Fibroblast of skin of scalp (primary cell): ENCODE measurements at places on chromosomes 12 and 14.

GRCh38 chr14:73953731-73954130, 3.6 kb downstream of the COQ6 start:
- peak; percentile 13 for DNase-seq

DNA sequence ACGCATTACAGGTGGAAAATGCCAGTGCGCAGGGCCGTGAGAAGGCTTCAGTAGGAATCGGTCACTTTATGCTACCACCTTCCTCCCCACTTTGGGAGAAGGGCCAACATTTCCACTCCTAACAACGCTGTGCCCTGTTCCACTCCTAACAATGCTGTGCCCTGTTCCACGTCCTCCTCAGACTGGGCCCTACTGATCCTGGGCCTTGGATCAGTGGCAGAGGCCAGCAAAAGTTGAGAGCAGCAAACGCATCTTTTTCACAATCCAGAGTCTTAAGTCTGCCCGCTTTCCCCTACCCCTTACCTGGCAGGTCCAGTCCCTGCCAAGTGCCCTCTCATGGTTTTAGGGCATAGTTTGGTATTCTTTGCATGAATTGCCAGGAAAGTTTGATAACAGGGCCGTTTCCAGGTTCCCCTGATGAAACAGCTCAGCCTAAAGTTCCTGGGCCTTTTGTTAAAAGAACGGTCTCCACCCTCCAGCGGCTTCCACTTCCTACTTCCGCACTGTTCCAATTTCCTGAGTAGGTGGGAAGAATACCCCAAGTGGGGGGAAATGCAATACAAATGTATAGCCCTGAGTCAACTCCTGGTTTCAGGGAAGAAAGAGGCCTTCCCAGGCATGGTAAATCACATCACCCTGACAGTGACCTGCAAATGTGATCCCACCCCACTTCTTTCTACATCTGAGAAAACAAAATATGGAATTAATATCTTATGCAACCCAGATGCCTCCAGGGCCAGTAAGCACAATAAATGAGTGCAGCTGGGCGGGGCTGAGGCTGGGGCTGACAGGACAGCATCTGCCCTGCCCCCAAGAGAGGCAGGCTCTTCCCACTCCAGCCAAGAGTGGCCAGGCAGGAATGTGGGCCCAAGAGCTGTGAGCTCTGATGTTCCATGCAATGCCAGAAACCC, 15.0 kb downstream of the KCTD10 start:
- DNase-seq, result peak; percentile 99

DNA sequence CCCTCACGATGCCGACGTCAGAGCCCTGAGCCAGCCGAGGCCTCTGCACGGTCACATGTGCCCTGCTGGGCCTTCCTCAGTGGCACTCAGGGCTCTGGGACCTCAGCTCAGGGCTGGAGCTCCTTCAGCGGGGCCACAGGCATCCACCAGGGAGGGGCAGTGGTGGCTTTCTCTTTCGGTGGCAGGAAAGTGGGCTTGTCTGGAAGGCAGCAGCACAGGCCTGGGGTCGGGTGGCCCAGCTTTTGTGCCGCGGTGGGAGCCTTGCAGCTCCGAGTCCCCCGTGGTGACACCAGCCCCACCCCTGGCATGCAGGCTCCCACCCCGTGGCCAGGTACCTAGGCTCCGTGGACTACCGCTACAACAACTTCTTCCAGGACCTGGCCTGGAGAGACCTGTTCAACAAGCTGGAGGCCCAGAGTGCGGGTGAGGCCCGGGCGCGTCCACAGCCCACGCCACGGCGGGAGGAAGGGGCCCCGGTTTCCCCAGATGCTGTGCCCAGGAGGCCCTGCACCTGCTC, 14.2 kb upstream of the TEX22 start:
- DNase-seq, result no peak

GRCh38 chr12:75754698-75755097, 243.3 kb upstream of the KRR1 start:
- no peak for DNase-seq

DNA sequence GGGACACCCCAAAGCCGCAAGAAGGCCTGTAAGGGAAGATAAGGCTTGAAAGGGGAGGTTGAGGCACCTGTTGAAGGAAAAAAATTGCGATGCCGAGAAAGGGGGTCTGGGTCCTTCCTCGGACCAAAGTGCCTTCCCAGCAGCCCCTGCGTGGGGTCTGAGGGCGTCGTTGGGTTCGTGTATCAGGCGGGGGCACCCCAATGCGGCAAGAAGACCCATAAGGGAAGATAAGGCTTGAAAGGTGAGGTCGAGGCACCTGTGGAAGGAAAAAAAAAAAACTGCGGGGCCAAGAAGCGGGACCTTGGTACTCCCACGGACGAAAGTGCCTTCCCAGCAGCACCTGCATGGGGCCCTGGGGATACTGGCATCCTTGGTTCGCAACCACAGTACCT, 277.5 kb downstream of the ALG10 start:
- DNase-seq, result no peak

- DNase-seq, result no peak
Measured at GRCh38 chr12:48998497-48999353, 450 bp downstream of the DDN start.
